ENCODE measurements at places on chromosomes 2 and 18.
A peak's percentile ranks its signal among the peaks of the same experiment; 100 is the strongest.

GRCh38 chr2:60707750-60708371 is 48.2 kb upstream of the PAPOLG start:
- DNase-seq = peak; percentile 35

DNA sequence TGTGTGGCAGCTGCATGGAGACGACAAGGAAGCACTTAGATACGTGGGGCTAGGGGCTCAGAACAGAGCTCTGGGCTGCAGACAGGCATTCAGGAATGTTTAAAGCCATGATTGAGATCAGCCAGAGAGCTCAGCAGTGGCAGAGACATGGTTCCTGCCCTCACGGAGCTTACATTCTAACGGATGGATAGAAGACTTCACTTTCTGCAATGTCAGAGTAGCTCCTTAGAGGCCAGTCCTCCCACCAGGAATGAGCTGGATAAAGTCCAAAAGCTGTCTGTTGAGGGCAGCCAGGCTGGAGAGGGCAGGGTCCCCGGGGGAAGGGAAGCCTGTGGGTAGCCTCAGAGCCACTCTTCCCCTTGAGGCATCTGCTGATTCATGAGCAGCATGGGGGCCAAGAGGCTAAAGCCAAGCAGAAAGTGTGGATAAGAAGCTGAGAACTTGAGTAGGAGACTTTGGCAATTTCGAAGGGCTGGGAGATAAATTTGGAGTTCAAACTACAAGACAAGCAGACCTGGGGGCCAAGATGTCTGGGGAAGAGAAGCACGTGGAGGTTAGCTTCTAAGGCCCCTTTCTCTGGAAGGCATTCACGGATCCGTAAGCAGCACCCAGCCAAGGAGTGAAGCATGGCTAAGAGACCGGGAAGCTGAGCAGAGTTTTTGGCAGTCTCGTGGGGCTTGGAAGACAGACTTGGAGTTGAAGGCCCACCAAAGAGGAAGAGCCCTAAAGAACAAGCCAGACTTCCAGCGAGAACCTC is 9.7 kb upstream of the CIB4 start:
- no peak for DNase-seq

DNA sequence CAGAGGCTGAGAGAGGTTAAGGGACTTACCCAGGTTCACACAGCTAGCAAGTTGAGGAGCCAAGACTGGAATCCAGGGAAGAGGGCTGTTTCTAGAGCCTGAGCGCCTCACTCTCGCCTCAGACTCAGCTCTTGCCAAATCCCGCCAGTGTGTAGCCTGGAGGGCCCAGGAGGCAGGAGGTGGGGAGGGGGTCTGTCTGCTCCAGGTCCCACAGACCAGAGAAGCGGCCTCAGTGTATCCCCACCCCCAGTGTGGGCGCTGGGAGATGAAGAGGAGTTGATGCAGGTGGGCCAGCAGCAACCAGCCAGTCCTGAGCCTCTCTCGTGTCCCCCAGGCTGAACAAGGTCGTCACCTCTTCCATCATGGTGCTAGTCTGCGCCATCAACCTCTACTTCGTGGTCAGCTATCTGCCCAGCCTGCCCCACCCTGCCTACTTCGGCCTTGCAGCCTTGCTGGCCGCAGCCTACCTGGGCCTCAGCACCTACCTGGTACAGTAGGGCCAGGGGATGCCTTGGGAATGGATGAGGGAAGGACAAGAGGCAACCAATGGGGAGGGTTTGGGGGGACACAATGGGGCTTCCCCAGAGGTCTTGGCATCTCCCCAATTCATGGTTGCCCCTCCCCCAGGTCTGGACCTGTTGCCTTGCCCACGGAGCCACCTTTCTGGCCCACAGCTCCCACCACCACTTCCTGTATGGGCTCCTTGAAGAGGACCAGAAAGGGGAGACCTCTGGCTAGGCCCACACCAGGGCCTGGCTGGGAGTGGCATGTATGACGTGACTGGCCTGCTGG is 5.2 kb upstream of the CTDSP1 start:
- DNase-seq = no peak

GRCh38 chr2:191019376-191019775 is 5.4 kb upstream of the STAT1 start:
- no peak for DNase-seq

- DNase-seq = no peak
Observed at GRCh38 chr2:234373060-234373459, 123.8 kb downstream of the ARL4C start.

DNA sequence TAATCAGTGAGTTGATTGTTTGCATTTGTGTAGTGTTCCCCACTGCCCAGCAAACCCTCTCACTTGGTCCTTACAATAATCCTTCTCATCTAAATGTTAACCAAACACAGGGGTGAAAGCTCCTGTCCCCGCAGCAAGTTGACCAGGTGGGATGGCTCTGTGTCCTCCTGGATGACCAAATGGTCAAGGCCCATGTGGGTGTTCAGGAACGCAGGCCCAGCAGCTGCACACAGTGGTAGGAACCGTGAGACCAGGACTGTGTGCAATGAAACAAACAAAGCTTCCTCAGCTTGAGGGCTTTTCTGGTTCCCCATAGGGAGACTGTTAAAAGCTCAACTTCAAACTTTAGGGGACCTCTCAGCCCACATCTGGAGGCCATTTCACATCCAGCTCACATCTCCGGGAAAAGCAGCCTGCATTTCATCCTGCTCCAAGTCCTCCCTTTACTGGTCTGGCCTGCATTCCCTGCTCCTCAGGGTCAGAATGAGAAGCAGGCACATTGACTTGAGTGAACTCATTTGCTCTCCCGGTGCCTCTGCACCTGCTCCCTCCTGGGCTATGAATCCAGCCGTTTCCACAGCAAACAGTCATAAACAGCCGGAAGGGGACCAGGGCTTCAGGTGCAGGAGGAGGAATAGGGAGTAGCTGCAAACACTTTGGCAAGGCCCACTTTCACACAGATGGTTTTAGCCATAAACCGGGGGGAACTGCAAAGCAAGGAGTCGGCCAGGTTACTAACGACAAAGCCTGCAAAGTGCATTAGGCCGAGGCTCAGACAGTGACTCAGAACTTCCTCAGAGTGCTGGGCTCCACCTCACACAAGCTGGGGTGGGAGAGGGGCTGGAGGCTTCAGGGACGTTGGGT is 144.7 kb downstream of the CAPN13 start:
- peak; percentile 7 for DNase-seq

All from COR-L47 (cell line).